ENCODE measurements at places on chromosomes 16 and 17.

- no peak for DNase-seq
These were observed 4.2 kb upstream of the MRM1 start for GRCh38 chr17:36597226-36597625.

DNA sequence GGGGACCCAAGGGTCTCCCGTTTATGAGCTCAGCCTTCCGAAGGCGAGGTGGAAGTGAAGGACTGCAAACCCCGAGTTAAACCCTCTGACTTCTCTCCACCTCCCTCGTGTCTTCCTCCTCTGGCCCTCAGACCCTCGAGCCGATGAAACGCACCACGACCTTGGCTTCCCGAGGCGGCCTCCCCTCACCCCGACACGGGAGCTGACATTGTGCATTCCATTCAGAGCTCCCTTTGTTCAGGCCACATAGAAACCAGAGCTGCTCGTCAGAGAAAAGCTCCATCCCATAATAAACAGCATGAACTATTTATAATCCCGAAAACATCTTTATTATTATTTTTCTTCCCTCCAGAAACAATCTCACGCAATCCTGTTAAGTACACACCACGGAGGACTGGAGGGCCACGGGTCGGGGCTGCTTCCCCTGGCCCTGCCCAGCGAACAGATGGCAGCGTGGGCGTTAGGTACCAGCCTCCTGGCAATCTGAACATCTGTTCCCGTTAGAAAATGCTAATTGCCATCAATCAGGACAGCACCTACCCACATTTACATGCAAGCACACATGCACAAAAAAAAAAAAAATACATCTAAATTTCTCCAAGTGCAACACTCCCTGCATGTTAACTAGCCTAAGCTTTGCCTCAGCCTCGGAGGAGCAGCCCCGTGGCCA, 145.7 kb downstream of the RBFOX3 start:
- DNase-seq: no peak

DNA sequence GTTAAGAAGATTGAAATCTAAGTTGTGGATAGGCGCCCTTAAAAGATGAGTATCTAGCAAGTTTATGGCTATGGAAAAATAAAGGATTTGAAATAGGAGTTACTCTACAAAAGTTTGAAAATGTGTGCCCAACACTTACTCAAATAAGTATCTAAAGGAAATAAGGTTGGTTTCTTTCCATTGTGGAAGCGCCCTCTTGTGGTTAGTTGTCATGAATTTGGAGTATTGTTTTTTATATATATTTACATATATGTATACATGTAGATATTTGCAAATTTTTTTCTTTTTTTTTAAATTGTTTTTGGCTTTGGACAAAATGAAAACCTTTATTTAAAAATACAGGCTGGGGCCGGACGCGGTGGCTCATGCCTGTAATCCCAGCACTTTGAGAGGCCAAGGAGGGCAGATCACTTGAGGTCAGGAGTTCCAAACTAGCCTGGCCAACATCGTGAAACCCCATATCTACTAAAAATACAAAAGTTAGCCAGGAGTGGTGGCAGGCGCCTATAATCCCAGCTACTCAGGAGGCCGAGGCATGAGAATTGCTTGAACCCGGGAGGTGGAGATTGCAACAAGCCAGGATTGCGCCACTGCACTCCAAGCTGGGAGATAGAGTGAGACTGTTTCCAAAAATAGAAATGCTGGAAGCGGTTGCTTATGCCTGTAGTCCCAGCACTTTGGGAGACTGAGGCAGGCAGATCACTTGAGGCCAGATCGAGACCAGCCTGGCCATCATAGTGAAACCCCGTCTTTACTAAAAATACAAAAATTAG, 24.0 kb upstream of the VPS4A start:
- peak; percentile 11 for DNase-seq

- DNase-seq: no peak
These were observed 31.1 kb downstream of the RAI1 start for GRCh38 chr17:17712268-17712924.

DNA sequence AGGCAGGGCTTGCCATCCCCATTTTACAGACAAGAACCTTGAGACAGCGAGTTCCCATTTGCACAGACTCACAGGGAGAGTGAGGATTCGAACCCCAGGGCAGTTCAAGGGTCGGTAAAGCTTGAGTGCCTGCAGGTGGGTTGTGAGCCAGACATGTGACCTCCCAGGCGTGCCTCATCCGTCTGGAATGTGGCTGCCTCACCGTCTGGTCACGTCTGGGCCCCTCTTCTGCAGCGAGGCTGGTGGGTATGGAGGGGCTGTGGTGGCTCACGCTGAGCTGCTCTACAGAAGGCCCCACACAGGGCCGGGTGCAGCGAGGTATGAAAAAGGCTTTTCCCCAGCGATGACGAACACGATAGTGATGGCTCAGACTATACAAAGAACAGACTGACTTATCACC, 35.8 kb upstream of the LHX1 start:
- no peak for DNase-seq

DNA sequence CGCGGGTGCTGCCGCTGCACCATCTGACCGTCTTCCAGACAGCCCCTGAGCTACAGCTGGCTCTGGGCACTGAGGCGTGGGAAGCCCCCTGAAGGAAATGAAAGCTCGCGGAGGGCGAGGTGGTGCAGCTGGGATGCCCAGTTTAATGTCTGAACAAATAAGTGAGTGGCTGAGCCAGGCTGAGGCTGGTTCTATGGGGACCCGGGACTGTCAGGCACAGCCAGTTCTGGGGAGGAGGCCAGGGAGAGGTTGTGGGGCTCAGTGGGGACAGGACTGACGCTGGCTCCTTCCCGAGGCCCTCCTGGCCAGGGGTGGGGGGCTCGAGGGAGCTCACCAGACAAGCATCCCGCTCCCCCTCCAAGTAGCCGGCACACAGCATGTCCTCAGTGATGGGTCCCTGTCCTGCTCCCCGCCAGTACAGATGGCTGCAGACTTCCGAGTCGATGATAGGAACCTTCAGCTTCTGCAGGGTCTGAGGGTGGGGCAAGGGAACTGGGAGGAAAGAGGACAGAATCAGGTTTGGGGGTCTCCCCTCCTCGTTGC, 4.4 kb downstream of the PRSS22 start:
- DNase-seq: no peak

- DNase-seq: no peak
These were observed 104.3 kb downstream of the ABCA8 start for GRCh38 chr17:68850749-68851510.

- DNase-seq: no peak
These were observed 106.7 kb upstream of the SDK2 start for GRCh38 chr17:73750975-73751374.

GRCh38 chr17:14203388-14203787, 33.3 kb downstream of the CDRT15 start:
- no peak for DNase-seq

DNA sequence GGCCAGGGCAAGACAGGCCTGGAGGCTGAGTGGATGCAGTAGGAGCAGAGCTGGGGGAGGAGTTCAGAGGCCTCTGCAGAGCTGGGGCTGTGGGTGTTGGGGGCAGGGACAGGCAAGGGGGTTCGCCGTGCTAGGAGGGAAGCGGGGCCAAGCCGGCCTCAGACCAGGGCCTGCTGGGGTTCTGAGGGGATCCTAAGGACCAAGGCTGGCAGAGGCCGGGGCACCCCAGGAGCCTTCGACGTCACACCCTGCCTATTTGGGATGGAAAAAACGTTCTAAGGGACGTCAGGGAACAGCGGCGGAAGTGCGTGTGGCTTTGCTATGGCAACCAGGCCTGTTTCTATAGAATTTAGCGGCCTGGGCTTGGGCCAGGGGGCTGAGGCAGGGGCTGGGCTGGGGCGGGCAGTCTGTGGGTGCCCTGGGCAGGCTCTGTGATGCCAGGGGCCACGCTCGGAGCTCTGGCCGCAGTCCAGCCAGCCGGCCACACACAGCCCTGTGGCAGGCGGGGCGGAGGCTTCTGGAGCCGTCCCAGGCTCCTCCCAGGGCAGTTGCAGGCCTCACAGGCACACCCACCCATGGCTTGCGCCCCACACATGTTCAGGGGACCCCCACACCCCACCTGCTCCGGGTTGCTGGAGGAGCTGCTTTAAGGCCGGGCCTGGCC, 3.7 kb downstream of the TRAF7 start:
- DNase-seq: no peak

DNA sequence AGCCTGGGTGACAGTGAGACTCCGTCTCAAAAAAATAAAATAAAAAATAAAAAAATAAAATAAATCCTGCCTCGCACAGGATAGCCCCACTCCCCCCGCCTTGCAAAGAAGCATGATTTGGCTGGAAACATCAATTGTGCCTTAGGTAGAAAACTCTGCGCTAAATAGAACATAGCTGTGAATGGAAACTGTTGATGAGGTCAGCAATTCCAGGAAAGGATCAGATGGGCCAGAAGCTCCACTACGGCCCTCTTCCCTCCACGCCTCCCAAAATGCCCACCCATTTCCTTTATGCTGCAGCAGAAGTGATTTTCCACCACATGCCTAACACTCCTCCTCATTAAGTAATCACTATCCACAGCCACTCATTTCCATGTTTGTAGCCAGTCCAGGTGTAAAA, 473.4 kb downstream of the XYLT1 start:
- no peak for DNase-seq

- no peak for DNase-seq
These were observed 215.8 kb downstream of the RBFOX3 start for GRCh38 chr17:79395066-79395465.

GRCh38 chr16:8178271-8178670, 412.0 kb downstream of the TMEM114 start:
- DNase-seq: no peak

DNA sequence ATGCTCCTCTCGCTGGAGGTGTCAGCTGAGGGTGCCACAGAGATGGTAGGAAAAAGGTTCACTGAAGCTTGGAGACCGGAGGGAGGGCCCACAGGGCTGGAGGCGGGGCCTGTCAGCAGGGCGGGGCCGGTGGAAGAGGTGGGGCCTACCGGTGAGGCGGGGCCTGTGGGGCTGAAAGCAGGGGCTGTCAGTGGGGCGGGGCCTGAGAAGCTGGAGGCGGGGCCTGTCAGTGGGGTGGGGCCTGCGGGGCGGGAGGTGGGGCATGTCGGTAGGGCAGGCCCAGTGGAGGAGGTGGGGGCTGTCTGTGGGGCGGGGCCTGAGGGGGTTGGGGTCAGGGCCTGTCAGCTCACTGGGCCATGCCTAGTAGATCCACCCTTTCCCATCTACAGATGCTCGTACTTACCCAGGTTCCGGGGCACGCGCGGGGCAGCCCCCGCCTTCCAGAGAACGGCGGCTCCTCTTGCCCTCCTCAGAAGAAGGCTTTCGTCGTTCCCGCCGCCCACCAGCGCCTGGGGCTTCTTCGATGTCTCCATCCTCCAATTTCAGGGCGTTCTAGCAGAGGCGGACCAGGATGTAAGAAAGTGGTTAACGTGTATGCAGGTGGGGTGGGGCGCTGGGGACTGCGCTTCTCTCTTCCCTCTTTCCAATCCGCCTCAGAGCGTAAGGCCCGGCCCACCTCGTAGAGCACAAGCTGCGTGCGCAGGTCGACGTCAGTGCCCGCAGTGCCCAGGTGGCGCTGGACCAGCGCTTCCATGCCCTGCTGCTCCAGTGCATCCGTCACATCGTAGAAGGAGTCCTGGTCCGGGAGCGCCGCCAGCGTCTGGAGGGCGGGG, 9.8 kb downstream of the TMEM208 start:
- no peak for DNase-seq

DNA sequence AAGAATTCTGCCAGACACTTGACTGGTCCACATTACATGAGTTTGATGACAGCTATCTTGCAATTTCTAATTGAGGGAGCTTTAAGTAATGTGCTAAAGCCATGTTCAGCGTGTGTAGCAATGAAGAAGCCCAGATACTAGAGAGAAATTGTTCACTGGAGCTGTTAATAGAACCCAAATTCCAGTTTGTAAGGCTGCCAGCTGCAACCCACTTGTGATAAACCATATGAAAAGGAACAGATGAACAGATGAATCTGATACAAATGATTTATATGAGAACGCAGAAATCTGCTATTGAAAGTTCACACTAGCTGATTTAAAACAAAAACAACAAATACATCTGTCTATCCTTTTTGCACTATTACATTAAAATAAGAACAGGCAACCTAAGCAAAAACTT, 6.2 kb downstream of the NACA2 start:
- DNase-seq: no peak

GRCh38 chr17:80512233-80512632, 32.4 kb upstream of the RPTOR start:
- no peak for DNase-seq

DNA sequence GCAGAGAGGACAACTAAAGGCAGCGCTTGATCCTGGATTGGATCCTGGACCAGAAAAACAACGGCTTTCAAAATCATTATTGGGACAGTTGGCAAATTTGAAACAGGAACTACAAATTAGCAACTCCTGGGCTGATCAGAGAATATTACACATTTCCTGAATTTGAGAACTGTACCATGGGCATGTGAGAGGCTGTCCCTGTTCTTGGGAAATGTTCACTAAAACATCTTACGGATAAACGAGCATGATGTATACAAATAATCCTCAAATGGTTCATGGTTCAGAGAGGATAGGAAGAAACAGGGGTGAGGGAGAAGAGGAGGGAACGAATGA, 2.3 kb upstream of the ITGAE start:
- no peak for DNase-seq

DNA sequence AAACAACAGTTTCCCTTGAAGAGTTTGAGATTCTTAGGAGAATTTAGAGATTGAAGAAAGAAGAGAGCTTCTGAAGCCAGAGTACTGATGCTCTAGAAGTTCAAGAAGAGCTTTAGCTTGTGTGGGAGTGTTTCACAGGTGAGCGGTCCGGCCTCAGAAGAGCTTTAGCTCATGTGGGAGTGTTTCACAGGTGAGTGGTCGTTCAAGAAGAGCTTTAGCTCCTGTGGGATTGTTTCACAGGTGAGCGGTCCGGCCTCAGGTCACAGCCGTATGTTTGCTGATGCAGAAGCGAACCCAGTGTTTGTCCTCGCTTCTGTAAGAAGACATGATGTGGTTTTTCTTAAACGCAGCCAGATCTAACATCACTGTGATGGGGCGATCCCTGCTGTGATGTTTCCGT, 76.4 kb downstream of the SEC14L1 start:
- no peak for DNase-seq

GRCh38 chr17:44976206-44976605, 8.1 kb upstream of the C1QL1 start:
- no peak for DNase-seq

- DNase-seq: no peak
These were observed 4.0 kb downstream of the FBXO39 start for GRCh38 chr17:6780001-6780400.

DNA sequence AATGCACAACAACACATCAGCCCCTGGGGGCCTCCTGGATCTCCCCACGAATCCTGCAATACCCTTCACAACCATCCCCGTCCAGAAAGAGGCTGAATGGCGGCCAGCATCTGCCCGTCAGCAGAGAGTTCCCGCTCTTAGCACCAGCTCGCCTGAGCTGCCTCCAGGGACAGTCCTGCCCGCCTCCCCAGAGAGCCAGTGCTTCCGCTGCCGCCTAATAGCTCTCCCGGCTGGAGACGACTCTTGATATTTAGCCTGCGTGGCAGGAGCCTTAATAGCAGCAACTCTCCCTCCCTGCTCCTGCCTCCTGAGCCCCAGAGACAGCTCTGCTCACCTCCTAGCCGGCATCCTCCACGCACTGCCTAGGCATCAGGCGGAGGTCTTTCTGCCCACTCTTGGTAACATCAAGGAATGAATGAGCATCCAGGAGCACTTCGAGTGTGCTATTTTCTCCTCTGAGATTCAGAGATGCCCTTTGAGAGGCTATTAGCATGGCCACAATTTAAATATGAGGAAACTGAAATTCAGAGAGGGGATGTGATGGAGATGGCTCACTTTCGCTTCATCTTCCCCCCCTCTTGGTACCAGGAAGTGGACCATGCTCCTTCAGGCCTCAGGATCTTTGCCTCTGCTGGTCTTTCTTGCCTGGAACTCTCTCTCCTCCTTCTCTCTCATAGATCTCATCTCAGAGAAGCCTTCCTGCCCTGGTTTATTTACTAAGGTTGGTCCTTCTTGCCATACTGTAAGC, 67.9 kb downstream of the RAI1 start:
- no peak for DNase-seq

- DNase-seq: no peak
These were observed 215.9 kb upstream of the TNRC6C start for GRCh38 chr17:77742579-77742978.
